ENCODE measurements at places on chromosomes 11 and 22.

DNA sequence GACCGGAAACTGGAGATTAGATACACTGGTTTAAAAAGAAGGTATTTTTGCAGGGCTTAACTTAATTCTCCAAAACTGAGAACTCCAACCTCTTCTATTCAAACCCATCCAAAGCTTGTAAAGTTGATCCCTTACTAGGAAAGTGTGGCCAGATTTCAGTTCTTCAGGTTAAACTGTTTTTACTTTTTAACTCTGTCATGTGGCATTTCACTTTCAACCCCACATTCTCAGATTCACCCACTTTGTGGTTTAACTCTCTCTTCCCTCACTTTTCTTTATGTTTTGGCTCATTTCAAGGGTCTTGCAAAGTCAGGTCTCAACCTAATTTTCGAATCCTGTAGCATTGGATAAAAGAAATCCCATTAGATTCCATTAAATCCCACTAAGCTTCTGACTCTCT, 75.4 kb downstream of the MPPED2 start:
- no peak for DNase-seq

DNA sequence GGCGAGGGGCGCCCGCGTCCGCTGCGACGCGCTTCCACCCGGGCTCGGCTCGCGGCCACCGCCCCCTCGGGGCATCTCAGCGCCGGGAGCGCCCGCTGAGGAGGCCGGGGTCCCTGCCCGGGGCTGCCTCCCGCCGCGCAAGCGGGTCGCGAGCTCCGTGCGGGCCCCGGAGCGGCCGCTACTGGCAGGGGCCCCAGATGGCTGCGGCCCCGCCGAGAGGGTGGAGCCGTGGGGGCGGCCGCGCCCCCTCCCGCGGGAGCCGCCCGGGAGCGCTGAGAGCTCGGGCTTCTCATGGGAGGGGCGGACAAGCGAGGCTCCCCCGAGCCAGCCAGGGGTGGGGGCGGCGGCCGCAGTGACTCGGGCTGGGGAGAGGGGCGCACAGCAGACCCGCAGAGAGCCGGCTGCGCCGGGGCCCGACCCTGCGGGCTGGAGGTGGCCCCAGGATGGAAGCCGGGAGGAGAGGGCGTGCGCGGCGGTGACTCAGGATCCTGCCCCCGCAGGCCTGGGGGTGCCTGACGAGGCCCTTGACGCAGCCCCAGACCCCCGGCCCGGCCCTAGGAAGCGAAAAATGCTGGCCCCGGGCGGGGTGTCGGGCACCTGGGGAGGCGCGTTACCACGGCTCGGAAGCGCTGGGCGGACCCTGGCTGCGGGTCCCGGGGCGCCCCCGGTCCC, 603 bp upstream of the ZFTA start:
- peak; percentile 32 for DNase-seq

DNA sequence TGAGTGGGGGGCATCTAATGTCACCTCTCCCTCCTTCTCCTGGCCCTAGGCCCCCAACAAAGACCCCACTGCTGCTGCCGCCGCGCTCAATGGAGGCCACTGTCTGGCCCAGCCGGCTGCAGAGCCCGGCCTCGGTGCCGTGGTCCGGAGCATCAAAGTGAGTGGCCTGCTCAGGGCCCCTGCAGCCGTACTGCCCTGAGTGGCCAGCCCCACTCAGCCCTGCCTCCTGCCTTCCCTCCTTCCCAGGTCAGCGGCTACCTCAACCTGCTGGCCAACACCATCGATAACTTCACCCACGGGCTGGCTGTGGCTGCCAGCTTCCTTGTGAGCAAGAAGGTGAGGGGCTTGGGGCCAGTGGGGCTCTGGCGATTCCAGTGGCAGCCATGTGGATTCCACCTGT, 5.0 kb downstream of the SLC39A13 start:
- no peak for DNase-seq

- DNase-seq, result no peak
Measured at GRCh38 chr11:37442576-37442975, 844.5 kb upstream of the RAG2 start.

GRCh38 chr11:41456269-41456668, 3.2 kb downstream of the LRRC4C start:
- no peak for DNase-seq

- DNase-seq, result no peak
Measured at GRCh38 chr11:116855413-116855812, 18.0 kb upstream of the APOA1 start.

GRCh38 chr11:10591741-10592140, 23.3 kb upstream of the LYVE1 start:
- no peak for DNase-seq

DNA sequence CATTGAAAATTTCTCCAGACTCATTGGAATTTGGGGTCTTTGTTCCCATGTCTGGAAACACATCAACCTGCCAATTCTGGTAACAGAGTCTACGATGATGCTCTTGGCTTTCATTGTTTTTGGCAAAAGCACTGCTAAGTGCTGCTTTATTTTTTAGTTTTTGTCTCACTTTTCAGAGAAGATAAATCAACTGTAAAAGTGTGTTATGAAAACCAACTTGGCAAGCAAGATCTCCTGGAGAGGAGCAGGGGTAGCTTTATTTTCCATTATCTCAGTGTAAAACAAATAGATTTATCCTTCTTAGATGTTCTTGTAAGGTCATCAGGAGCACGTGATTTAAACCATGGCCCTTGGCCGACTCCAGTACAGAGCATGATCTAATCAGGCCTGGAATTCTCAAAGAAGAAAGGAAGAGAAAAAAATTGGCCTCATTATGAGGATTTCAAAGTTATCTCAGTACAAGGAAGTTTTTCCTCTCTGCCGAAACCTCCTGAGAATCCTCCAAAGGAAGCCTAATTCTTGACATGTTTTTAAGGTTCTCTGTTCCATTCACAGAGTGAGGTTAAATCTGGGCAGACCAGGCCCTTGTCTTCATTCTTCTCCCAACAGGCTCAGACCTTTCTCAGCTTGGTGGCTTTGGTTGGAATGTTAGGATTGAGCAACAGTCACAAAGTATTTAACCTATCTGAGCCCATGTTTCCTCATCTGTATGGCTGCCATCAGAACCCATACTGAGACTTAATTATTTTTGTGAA, 16.4 kb upstream of the PAMR1 start:
- DNase-seq, result no peak

DNA sequence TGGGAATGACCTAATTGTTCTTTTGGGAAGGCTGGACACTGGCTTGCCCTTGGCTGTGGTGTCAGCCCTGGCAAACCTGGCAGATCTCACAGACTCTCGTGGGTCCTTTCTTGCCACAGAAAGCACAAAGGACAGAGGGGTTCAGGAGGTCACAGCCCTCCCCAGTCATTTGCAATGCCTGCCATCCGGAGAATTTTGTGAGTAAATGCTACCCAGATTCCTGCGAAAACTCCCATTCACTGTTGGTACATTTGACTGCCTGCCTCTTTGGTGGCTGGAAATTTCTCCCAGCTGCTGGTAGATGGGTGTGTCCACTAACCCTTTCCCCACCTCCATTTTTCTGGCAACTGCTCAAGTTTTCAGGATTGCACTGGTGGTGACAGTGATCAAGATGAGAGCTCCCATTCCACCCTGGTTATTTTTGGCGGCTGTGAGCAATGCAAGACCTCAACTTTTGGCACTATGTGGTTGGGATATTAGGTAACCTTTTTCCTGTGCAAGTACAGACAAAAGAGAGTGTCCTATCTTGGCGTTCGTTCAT, 155.7 kb downstream of the NAV2 start:
- DNase-seq, result no peak

DNA sequence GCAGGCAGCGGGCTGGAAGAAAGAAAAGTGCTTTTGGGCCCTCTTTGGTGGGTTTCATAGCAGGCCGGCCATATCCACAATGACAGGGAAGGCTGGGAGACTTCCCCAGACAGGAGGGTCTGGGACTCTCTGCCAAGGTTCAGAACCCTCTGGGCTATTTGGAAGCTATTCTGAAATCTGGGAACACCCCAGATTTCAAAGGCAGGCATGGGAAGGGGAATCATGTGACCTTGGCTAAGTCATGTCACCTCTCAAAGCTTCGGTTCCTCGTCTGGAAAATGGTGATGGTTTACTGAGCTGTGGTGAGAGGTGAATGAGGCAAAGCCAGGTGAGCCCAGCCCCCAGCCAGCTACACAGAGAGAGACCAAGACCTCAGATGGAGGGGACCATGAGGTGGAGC, 4.6 kb downstream of the CASTOR1 start:
- DNase-seq, result no peak

DNA sequence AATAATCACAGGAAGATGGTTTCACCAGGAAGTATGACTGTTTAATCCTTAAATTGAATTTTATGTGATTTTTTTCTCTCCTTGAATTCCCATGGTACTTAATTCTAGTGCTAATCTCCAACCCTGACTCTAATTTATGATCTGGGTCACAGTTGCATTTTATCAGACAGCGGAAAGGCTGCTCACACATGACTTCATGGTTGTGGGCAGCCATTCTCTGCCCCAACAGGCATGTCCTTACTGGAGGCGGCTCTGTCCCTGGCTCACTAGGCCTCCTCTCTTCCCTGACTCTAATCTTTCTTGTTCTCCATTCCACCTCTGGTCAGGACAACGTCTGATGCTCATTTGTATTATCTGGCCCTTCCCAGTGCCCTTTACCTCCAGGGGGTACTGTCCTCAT, 184.4 kb downstream of the CHST1 start:
- DNase-seq, result no peak

DNA sequence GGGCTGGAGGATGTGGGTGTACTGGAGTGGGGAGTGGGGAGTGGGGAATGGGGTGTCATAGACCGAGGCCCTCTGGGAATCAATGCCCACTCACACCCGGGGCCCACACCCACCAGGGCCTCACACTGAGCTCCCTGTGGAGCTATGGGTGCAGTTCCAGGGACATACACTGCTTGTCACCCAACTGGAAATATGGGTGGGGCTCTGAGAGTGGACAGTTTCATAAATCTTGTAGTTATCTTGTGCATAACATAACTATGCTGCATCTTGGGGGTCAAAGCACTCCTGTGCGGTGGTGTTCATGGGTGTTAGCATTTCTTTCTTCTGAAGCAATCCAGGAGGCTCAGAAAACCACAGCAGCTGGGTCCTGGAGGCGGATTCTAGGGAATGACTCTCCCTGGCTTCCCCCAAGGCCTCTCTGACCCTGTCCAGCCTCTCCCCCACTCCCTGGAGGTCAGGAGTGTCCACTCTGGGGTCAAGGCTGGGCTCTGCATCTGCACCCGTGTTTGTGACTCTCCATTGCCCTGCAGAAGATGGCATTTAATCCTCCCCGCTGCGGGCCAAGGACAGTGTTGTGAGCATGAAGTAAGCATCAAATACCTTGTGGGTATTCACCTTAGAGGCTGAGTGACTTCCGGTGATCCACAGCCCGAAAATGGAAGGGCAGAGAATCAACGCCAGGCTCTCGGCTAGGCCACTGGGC, 172.5 kb downstream of the CTTN start:
- no peak for DNase-seq

- no peak for DNase-seq
Measured at GRCh38 chr11:16825968-16826367, 87.5 kb downstream of the C11orf58 start.

DNA sequence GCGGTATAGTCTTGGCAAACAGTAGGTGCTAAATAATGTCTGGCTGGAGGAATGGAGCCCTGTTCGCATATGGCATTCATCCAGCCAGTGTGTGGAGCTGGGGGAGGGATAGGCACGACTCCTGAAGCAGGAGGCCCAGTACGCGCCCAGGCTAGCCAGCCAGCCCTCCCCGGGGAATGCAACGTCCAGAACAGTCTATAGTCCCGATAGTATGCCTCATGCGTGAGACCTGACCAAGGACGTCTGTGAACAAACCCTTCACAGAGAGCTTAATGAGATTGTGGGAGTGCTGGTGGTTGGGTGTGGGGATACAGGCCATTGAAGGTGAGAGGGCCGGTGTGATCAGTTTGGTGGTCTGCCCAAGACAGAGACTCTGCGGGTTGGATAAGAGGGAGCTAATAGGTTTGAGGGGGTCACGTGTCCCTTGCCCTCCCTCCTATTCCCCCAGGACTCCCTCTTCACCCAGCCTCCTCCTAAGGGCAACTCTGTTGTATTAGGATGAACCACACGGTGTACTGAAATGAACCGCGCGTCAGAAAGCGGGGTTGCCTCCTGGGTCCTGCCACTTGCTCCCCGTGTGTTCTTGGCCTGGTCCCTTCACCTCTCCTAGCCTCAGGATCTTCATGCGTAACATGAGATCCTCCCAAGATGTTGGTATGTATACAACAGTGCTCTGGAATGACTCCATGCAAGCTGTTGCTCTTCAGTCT, 987 bp upstream of the GRIK4 start:
- no peak for DNase-seq

DNA sequence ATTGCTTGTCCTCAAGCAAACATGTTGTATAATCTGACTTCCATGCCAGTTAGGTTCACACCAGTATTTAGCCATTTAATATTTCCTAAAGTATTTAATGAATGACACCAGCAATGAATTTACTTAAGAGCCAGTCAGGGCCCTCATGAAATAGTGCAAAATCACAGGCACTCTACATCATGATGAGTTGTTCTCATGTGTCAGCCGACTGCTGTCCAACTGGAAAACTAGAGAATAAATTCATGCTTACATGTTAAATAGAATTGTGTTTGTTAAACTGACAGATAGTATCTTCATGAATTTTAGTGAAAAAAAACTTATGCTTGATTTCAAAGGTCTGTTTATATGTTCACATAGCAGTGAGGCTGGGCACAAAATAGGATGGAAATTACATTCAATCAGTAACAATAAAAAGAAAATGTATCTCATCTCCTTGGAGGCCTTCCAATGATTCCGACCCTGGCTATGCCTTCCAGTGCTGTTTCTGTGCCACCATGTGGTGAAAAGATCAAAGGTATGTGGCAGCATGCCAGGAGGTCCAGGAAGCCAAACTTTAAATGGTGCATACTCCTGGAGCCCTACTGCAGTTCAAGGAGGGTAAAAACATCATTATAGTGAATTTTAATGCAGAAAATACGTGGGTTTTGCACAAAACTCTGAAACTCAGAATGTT, 45.2 kb downstream of the CTSC start:
- DNase-seq, result no peak

GRCh38 chr11:11524436-11525061, 97.3 kb downstream of the GALNT18 start:
- no peak for DNase-seq

- DNase-seq, result no peak
Measured at GRCh38 chr11:32033491-32033890, 57.4 kb upstream of the RCN1 start.

GRCh38 chr22:43114958-43115357, 4.4 kb downstream of the BIK start:
- no peak for DNase-seq

DNA sequence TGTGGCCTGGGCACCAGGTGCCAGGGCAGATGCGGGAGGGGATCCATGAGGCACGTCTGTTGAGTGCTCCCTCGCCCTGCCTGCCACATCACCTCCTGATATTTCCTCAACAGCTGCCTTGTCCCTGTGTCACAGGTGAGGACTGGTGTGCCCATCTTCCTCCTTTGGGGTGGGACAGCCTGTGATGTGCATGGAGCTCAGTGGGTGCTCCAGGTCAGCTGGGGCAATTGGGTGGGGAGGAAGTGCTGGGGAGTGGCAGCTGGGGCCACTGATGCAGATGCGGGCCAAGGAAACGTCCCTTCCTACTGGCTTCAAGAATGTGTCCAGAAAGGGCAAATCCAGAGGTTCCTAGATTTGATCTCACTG, 83.6 kb downstream of the MORC2 start:
- DNase-seq, result no peak
